Tibial artery (tissue), 4 donors: ENCODE measurements at places on chromosomes 13 and 19.

DNA sequence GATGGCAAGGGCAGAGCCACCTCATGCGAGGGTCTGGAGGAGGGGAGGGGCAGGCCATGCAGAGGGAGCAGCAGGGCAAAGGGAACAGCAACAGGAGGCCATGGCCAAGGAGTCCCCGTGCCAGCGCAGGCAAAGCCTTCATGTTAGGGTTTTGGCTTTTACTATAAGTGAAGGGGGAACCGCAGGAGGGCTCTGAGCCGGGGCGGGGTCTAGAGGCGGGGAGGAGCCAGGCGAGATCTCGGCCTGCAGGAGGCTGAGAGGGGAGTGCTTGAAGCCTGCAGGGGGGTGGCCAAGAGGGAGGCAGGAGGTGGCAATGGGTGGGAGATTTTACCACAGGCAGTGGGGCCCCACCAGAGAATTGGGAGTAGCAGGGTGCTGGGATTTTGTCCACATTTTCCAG lies 6.3 kb downstream of the ARHGAP33 start:
- DNase-seq, result no peak

DNA sequence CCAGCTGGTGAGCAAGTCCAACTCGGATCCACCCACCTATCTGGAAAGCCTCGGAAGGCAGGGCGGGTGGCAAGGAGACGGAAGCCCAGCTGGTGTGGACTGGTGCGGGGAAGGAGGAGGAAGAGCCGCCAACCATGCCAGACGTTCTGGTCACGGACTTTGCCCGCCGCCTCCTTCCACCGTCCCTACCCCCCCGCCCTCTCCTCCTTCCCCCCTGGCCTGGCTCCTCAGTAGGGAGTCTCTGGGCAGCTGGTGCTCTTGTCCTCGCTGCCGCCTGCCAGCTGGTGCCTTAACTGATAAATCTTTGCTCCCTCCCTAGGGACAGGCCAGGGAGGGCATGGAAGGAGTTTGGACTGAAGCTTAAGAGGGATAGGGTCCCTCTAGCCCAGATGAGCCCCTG lies 4.8 kb downstream of the SYNGR4 start:
- DNase-seq, result no peak

GRCh38 chr13:103157434-103158145 lies 91.4 kb upstream of the SLC10A2 start:
- DNase-seq, result no peak

DNA sequence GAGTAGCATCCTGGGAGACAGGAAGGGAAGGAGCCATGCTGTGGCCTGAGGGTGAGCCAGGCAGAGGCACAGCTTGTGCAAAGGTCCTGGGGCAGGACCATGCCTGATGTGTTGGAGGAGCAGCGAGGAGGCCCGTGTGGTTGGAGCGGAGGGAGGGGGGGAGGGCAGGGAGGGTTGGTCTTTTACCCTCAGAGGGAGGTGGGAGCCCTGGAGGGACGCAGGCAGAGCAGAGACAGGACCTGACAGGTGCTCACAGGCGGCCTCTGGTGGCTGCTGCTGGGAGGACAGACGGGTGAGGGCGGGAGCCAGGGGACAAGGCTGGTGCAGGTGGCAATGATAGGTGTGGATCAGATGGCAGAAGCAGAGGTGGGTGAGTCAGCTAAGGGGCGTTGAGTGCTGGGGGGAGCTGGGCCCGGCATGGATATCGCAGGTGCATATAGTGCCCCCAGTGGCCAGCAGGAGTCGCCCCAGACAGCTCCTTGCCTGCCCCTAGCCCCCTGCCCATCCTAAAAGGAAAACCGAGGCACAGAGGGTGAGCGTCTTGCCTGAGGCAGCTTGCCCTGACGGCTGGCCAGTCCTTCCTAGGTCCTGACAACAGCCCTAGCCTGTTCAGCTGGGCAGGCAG lies 9.8 kb upstream of the GNA15 start:
- DNase-seq, result peak; percentile 70

DNA sequence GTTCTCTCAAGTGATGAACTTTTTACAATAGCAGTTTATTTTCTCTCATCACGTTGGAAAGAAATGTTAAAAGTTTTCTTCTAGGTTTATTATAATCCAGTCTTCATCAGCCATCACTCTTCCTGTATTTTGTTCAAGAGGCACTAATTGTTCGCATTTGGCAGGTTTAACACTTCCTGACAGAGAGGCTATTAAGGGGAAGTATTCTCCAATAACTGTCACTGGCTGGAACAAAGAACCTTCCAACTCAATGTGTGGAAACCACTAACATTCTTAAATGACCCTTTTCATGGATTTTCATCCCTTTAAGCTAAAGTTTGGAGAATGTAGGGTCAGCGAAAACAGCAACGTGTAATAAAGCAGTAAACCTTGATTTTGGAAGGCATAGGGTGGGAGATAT lies 145.1 kb downstream of the PCCA start:
- DNase-seq, result no peak
